COR-L47 (cell line): ENCODE measurements at places on chromosomes 4 and X.

DNA sequence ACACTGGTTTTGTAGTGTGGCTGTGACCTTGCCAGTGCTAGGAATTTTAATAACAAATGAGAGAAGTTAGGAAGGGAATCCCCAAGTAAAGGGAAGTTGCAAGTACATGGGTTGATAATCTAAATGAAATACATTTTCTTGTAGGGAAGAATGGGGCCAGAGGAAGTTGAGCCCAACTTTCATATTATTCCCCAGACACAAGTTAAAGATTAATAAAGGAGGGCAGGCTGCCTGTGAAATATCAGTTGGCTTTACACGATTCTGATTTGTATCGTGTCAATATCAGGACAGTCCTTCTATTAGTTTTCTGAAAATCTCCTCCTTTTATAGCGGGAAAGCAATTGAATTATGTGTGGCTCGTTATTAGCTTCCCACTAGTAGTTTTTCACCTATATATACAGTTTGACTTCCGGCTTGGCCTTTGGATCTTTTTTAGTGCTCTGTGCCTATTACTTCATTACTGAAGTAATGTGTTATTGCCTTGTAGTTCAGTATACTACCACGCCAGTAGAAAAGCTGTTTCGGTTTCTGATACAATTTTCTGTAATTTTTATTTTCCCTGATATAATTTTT lies 1.7 kb downstream of the PDLIM5 start:
- no peak for DNase-seq

- no peak for DNase-seq
These were observed 876 bp downstream of the KLHL2 start for GRCh38 chr4:165208221-165208652.

- no peak for DNase-seq
These were observed 19.2 kb downstream of the HPSE start for GRCh38 chr4:83315341-83315870.

- DNase-seq: no peak
These were observed 18.5 kb upstream of the TET2 start for GRCh38 chr4:105128208-105128607.

DNA sequence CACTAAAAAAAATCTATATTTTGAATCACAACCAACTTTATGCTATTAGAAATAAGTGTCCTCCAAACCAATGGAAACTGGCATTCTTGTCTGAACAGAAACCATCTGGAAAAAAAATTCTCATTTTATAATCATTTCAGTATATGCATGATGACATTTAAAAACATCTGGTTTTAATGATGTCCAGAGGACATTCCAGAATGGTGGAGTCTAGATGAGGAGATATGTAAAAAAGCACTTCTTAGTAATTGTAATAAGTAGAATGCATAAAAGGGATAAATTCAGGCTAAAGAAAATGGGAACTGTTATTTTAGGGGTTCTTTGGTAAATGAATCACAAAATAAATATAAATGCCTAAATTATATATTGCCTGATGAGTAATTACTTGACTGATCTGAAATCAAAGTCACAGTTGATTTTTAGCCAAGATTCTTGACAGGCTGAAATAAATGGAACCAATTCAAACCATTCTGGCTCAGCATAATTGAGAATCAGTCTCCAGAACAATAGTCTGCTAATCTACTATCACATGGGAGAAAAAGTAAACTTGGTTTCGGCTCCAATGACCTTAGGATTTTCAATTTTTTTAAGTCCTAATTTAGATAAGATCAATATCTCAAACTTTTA lies 636.6 kb downstream of the FAT4 start:
- no peak for DNase-seq

- DNase-seq: no peak
These were observed 29.7 kb upstream of the SLC25A4 start for GRCh38 chr4:185113340-185113739.

DNA sequence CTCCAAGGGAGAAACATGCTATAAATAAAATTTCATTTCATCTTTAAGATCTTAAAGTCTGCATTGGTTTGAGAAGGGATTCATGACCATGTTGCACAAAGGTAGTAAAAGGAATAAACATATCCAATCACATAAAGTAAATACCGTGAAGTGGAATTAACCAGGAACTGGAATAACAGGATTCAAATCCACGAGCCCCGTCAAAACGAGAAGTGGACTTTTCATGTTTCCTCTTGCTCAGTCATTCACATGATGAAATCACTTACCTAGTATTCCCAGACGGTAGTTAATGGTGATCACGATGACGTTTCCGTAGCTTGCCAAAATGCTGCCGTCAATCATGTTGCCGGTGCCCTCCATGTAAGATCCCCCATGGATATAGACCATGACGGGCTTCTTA lies 199.7 kb downstream of the NLGN4X start:
- no peak for DNase-seq

DNA sequence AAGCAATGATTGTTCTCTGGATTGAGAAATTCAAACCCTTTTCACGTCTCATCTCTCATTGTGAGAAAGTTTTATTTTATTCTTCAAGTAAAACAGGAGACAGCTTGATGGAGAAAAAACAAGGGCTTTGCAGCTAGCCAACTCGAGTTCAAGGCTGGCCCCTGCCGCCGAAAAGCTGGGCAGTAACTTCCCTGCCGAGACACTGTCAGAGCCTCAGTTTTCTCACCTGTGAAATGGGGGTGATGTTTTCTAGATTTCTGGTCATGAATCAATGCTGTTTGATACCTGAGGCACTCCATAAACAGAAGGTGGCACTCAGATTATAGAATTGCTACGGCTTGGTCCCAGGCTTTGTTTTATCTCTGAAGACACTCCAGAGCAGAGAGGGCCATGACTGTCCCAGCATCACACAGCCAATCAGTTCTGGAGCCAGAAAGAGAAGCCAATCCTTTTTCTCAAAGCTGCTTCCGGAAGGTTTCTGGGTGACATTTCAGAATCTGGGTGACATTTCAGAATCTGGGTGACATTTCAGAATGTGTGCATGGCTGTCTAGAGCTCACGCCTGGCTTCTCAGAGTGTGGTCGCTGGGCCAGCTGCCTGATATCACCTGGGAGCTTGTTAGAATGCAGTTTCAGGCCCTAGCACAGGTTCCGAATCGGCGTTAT lies 33.2 kb downstream of the HMX1 start:
- DNase-seq: no peak

DNA sequence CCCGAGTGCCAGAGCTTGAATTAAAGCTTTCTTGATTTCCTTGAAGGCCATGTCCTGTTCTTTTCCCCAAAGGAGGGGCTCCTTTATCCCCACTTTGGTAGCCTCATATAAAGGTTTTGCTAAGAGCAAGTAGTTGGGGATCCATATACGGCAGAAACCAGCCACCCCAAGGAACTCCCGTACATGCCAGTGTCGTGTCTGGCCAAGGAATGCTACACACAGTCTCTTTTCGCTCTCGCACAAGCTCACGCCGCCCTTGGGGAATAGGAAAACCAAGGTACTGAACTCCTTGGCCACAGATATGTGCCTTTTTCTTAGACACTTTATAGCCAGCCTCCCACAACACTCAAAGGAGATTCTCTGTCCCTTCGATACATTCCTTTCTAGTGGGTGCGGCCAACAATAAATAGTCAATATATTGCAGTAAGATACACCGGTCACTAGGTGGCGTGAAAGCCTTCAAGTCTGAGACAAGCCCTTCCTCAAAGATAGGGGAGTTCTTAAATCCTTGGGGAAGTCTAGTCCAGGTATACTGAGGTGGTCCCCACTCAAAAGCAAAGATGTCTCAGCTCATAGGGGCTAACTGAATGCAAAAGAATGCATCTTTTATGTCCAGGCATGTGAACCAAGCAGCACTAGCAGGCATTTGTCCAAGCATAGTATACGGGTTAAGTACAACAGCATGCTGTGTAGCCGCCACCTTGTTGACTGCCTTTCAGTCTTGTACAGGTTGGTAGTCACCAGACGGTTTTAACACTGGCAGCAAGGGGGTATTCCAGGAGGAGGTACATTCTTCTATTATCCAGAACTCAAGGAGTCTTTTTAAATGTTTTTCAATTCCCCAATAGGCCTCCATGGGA lies 57.8 kb upstream of the XAGE1B start:
- DNase-seq: peak; percentile 24

DNA sequence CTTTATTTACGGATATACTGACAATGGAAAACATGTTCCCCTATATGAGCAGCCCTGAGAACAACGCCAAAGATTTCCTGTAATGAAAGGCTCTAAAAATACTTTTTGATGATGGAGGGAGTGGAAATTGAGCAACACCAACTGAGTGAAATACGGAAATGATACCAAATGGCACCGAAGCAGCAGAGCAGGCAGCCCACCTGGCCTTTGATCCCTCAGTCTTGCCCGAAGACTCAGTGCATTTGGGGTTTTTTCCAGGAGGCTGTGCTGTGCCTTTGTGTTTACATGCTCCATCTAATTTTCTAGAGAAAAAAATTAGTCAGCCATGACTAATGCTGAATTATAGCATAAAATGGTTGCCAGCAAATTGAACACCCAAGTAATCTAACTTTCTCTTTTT lies 169.9 kb upstream of the RBPJ start:
- no peak for DNase-seq

DNA sequence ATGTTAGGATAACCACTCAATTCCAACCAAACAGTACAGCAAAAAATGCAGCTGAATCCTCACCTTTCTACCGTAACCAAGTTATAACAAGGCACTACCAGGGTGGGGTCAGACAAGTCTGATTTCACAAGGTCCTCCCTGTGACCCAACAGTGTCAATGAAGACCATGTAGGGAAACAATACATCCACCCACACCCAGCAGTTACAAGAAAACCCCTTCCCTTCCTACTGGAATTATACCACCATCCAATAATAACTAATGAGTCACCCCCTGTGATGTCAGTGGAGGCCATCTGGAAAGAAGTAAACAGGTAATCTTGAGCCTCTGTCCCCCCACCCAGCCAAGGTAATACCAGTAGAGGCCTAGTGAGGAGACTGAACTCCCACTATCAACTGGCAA lies 117.6 kb downstream of the FGF16 start:
- DNase-seq: no peak

DNA sequence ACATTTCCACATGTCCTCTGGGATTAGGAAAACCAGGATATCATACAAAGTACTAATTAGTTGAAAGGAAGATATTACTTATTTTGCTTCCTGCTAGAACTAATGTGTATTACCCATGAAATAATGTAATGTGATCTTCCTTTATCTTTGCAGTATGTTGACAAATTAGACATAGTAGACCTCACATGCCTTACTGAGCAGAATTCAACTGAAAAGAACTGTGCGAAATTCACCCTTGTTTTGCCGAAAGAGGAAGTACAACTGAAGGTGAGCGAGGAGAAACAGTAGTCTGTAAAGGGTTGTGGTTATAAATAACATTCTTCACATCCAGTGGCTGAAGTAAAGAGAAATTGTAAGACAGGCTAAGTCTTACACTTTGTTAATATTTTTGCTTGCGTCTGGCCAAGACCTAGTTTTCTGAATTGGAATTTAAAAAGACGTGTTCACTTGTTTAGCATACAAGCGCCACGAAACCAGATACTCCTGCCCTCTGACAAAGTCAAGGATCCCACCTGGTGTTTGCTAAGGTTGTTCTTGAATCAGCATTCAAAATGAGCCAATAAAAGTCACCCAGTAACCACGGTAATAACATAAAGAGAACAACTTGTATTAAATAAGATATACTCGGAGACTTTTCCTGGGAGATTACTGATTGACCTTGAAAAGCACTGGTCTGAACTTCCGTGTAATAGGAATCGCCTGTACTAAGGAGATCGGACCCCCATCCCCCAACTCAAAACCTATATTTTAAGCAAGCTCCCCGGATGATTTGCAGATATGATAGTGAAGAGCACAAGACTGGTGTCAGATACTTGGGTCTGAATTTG lies 16.9 kb downstream of the STAP1 start:
- no peak for DNase-seq

DNA sequence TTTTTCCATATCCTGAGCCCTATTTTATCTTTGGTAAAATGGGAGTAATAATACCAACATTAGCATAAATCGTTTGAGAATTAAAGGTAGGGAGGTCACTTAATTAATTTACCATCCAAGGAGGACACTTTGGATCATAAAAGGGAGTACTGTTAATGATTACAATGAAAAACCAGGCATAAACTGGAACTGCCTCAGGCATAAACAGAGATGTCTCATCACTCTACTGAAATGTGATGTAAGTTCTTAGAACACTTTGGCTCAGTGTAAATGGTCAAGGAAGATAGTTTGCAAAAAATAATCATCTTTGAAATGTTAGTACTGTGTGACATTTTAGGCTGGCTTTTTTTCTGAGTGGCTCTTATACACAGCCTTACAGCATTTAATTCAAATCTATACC lies 268.7 kb downstream of the SLC39A8 start:
- DNase-seq: no peak

GRCh38 chrX:72253686-72254085 lies 14.9 kb upstream of the ERCC6L start:
- no peak for DNase-seq
